NCI-H2081 (cell line): ENCODE measurements at places on chromosomes 11 and 22.

GRCh38 chr22:32606181-32606580, 131.6 kb downstream of the FBXO7 start:
- DNase-seq = no peak

DNA sequence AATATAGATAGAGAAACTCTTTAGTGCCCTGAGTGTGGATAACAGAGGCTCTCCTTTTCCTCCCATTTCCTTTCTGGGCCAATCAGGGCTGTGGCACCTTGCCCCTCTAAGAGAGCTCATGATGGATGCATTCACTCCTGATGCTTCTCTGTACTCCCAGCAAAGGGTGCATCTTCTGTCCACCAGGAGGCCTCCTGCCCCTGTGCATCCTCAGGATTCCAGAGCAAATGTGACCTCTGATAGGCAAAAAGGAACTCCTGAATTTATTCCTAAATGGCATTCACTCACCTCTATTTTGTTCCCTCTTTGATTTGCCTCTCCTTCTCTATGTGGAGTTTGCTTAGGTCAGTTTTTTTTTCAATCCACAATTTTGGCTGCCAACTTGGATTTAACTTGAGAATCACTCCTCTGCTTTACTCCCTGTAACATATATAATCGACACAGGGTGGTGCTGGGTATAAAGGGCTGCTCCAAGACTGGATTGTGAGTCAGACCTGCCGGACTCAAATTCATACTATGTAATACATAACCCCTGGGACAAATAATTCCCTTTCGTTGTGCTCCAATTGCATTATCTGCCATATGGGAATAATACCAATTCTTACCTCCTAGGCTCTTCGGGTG, 1.1 kb upstream of the MRGPRX4 start:
- no peak for DNase-seq

DNA sequence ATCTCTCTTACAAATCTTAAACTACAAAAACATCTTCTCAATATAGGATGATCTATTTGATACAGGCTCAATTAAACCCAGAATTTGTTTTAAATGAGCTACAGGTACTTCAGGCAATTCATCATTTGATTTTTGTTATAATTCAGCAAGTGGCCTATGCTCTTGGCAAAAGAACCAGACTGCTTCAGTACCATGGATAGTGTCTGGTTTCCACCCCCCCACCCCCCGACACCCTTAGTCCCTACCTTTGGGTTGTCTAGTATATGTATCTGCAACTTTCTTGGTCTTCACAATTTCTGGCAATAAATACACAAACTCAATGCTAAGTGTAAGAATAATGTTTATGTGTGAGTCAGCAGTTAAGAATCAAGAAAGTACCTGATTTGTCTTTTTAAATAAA, 97.3 kb upstream of the API5 start:
- DNase-seq = no peak

DNA sequence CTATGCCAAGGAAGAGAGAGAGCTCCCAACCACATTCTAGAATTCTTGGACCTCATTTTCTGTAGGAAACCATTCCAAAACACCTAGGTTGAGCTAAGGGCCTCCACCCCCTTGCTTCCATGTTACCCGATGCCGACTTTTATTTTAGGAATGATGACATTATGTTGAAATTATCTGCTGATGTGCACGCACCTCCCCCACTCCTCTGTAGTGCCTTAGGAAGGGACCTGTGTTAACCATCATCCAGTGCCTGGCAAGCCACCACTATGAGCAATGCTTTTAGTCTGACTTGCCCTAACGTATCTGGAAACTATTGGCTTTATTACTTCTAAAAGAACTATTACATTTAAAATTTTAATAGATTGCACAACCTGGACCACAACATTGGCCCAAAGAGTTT, 42.1 kb downstream of the NCAPD3 start:
- DNase-seq = no peak

- no peak for DNase-seq
Observed at GRCh38 chr11:18280438-18281045, 14.5 kb downstream of the SAA1 start.

DNA sequence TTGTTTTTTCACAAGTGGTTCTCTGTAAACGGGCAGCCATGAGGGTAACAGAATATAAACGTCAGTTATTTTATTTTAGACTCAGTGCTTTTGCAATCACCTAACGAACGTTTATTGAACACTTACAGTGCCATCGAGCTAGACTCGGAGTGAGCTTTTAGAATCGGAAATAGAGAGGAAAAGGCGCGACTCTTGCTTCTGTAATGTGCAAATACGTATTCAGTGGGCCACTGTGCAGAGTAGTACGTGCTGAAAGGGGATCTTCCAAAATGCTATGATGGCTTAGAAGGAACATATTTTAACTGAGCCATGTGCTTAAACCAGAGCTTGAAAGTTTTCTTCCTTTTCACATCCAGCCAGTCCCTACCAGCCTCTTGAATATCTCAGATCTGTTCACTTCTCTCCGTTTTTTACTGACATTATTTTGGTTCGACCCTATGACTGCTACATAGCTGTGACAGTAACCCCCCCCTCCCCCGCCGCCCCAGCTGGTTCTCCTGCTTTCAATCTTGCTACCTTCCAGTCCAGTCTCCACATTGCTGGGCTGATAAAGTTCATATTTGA, 468 bp downstream of the DDIAS start:
- DNase-seq = peak; percentile 24

DNA sequence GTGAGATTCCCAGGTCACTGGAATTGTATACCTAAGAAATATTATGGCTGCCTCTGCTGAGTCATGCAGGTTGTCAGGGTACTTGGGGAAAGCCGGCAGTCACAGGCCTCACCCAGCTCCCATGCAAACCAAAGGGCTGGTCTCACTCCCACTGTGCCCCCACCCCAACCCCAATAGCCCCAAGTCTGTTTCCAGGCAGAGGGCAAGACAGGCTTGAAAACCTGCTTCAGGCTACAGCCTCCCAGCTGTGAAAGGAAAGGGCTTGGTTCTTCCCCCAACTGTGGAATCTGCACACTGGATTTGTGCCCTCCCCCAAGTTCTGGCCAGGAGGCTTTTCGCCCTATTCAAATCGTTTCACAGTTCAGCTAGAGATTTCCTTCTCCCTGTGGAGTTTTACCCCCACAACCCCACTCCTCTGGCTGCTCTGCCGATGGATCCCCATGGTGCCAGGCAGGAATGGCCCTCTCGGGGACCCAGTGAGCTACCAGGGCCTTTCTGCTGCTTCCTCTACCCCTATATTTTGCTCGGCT, 37.0 kb upstream of the ABTB2 start:
- no peak for DNase-seq

GRCh38 chr11:104946907-104947306, 21.5 kb downstream of the CASP4 start:
- DNase-seq = peak; percentile 1

- DNase-seq = no peak
Observed at GRCh38 chr22:20232781-20233180, 35.3 kb downstream of the RTN4R start.

- no peak for DNase-seq
Observed at GRCh38 chr11:62201376-62201775, 7.1 kb upstream of the SCGB2A1 start.
